Right cardiac atrium (tissue), 5 donors: ENCODE measurements at places on chromosomes 1 and 21. TPM values are rescaled to one million over a fixed set of nuclear protein-coding genes. Genes with fewer than 3 reads are reported as not detected.

Gene PTCH2
- polyA plus RNA-seq: 0.34 TPM

Gene SDCCAG8
- polyA plus RNA-seq: 16.9 TPM

Gene SELP
- polyA plus RNA-seq: 8.2 TPM

Gene C1orf115
- polyA plus RNA-seq: 15.1 TPM

Gene B3GALT6
- polyA plus RNA-seq: 9.1 TPM

Gene HFM1
- 1.00 TPM for polyA plus RNA-seq
